Uterus (tissue), 4 donors: ENCODE measurements at places on chromosomes 6 and 20.

- peak; percentile 14 for DNase-seq
Observed at GRCh38 chr6:41600499-41601247, 37.6 kb upstream of the MDFI start.

DNA sequence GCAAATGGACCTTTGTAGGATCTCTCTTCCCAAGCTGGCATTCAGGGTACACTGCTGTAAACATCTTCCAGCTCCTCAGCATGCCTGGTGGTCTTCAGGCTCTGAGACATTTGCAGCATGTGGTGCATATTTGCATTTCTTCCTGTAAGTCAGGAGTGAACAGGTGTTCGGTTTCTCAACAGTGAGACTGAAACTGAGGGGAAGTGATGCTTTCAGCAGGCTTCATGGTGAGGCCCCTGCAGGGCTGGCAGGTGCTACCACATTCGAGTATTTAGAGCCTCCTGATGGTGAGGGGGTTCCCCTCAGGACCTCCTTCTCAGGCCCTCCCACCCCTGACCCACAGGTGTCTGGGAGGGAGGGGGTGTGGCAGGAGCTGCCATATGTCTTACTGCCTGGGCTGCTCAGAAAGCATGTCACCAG, 15.1 kb downstream of the MYBL2 start:
- DNase-seq = no peak

DNA sequence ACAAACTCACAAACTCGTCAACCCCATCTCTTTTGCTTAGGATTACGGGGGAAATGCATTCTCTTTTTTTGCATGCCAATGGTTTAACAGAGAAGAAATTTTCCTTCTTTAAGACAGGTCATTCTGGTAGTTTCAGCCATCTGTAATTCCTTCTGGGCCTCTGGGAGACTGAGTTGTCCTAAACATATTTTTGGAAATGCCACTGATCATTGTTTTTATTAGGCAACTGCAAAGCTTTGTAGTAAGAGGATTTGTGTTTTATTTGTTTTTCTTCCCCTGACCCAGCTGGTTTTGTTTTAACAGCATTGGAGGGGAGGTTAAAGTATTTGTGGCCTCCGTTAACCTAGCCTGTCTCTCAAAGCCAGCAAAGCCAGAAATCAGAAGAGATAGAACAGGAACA, 73.1 kb upstream of the ISM1 start:
- DNase-seq = no peak

DNA sequence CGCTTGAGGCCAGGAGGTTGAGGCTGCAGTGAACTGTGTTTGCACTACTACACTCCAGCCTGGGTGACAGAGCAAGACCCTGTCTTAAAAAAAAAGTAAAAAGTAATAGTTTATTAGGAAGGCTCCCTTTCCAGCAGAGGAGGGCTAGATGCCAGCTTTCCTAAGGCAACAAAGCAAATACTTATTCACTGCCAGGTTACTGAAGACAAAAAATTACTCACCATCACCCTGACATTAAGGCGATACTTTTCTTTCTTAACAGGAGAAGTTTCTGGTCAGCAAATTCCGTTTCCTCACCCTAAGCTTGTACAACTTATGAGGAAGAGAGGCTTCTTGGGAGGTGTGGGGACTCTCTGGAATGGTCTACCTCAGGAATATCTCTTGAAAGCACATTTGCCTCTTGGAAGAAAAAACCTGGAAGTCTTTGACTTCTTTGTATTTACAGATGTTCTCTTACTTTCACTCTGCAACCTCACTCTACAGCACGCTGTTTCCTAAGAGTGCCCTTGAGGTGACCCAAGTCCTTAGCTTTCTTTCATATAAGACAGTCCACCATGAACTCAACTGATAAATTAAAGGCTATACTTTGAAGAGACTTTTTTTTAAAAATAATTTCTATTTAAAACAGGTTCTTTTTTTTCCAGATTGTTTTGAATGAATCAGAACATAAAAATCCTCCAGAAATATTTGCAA, 52.9 kb upstream of the TRAF3IP2 start:
- DNase-seq = peak; percentile 43

DNA sequence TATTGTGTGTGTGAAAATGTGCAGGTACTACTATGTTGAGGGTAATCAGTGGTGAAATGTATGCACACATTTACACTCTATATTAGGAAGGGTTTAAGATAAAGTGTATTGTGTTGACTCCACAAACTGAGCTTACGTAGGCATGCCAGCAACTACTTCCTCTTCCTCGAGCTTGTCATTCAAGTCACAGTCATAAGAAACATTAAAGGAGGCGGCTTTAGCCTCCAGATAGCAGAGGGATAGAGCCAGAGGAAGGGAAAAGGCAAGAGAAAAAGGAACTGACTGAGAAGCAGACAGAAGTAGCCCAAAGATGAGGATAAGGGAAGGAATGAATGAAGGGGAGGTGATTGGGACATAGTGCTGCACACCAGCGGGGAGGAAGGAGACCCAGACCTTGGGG, 55.2 kb downstream of the SMLR1 start:
- no peak for DNase-seq

GRCh38 chr6:85460154-85460920, 10.5 kb downstream of the NT5E start:
- no peak for DNase-seq

DNA sequence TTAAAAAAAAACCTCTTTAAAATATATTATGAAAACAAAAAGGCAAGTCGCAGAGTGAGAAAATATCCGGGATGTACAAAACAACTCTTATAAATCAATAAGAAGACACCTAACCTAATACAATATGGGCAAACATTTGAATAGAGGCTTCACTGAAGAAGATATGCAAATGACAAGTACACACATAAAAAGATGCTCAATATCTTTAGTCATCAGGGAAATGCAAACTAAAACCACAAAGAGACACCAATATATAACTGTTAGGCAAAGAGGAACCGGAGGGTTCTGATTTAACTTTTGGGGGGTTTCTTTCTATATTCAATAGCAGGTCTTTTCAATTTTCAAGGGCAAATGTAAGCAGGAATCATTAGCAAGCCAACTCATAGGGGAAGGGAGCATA, 480.7 kb upstream of the SPTLC3 start:
- DNase-seq = no peak

GRCh38 chr6:155259897-155260296, 3.9 kb upstream of the CLDN20 start:
- no peak for DNase-seq

GRCh38 chr20:62872184-62872847, 10.7 kb upstream of the TCFL5 start:
- no peak for DNase-seq

- no peak for DNase-seq
Observed at GRCh38 chr6:110211753-110212152, 31.5 kb downstream of the CDC40 start.

DNA sequence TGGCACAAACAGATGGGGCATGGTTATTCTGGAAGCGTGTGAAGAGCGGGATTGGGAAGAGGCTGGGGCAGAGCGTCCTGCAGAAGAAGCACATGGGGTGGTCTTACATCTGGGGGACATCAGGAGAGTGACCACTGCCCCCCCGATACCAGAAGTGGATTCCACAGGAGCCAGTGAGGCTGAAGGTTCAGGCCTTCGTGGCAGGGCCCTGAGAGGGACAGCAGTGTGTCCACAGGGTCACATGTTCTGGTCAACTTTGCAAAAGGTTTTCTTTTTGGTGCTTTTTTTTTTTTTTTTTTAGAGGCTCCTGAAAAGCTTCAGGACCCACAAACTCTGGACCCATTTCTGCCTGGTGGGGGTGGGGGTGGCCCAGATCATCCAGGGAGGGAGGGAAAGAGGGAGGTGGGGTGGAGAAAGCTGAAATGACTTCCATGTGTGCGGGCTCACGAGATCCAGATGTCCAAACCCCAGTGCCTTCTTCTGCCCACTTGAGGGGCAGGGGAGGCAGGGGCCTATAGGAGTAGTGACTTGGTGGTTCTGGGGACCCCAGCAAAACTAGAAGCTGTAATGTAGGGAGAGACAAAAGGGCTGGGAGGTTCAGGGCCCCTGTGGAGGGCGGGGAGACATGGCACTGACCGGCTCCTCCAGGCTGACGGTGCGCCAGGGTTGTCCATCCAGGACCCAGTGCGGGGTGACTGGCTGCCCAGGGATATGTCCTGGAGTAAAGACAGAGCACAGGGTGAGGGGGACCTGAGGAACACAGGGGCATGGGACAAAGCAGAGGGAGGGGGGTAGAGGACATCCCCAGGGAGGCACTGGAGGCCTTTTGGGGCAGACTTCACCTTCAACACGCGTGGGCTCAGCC, 2.7 kb downstream of the ADAM33 start:
- DNase-seq = no peak

GRCh38 chr20:50776122-50776817, 18.6 kb upstream of the BCAS4 start:
- peak; percentile 2 for DNase-seq

GRCh38 chr6:139161817-139162284, 27.0 kb downstream of the HECA start:
- no peak for DNase-seq

DNA sequence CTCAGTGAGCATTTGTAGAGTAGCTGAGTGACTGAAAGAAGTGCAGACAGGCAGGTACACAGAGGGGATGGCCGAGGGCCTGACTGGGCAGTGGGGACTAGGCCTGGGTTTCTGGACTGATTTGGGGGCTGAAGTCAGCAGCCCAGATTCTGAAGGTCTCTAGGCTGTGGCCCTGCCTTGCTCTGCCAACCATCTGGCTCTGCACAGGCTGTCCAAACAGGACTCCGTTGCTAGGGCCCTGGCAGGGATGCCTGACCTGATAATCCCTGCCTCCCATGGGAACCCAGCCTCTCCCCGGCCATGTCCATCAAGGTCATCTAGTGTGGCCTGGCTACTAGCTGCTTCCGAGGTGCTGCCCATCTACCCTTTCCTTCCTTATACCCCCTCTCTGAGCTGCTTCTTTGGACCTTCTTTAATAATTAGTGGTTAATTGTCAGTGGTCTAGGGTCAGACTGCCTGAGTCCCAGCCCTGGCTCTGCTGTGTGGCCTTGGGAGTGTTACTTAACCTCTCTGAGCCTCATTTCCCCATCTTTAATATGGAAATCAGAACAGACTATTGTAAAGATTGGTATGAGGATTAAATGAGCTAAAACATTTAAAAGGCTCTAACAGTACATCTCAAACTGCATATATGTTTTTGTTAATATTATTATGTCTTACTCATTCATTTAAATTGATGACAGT, 137.9 kb downstream of the VEGFA start:
- no peak for DNase-seq

GRCh38 chr6:17167327-17167979, 65.6 kb downstream of the STMND1 start:
- DNase-seq = no peak

DNA sequence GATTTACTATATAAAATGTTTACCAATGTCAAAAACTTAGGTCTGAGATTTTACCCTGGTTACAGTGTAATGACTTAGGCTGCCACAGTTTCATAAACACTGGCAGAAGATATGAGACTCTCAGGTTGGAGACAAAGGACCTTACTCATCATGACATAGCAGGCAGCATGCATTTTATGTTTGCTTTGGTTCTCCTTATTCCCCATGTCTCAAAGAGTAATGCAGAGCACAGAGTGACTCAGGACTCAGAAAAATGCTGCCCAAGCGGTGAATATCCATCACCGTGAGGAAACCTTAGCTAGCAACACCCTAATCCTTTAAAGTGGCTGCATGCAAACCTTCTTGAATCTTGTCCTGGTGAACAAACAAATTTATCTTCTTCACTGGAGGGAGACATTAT, 112.1 kb upstream of the EYS start:
- DNase-seq = no peak

DNA sequence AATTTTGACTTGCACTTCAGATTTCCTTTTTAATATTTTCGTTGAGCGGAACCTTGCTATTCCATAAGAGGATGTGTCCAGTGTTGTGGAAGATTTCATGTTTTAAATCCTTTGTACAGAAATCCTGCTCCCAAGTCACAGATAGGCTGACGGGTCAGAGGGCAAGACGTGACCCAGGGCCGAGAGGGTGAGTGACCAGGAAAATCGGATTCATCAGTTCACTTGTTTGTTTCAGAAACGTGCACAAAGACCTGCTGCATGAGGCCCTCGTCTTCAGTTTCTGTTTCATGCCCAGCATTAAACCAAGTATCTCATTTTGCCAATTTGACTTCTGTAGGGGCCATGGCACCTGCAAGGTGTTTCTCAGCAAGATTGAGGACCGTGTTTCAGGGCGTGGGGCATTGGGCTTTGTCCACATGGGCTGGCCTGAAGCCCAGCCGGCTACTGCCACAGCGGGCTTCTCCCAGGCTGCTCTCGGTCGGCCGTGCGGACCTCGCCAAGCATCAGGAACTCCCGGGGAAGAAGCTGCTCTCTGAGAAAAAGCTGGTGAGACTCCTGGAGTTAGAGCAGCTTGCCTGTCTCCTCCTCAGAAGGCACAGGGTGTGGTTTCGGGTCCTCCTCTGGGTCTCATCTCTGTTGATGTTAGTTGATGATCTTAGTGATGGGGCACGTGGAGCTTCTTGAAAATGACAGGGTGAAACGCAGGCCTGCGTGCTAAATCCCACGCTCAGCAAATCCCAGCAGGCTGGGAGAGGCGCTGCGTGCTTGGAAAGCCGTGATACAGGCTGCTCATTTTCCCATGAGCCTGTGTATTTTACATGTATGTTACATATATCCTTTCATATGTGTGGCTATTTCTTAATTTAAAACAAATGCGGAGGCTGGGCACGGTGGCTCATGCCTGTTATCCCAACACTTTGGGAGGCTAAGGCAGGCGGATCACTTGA, 10.5 kb downstream of the MTG2 start:
- no peak for DNase-seq

- DNase-seq = no peak
Observed at GRCh38 chr20:24938498-24938897, 10.6 kb upstream of the CST7 start.

GRCh38 chr6:31368461-31368860, 11.5 kb upstream of the HLA-B start:
- no peak for DNase-seq
